ENCODE measurements at places on chromosomes 3 and 15.

GRCh38 chr3:66386011-66386924 is 114.6 kb downstream of the LRIG1 start:
- DNase-seq: no peak

- DNase-seq: no peak
Measured at GRCh38 chr3:116148881-116149851, 296.1 kb downstream of the LSAMP start.

DNA sequence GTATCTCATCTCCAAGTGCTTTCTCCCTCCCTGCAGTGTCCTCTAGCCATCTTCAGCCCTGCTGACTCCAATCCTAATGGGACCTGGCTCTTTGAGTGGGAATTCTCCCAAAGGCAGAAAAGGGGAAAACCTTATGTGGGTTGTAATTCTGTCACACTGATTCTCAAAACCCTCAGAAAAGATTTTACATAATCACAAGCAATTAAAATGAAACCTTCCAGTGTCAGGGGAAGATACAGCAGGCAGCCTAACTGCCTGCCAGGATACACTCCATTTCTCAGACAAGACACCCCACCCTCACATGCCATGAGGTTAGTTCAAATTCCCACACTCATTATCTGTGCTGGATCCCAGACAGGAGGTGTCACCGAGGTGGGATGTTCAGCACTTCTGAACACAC is 121.4 kb downstream of the RFTN1 start:
- DNase-seq: no peak

GRCh38 chr15:32828507-32829186 is 110.8 kb downstream of the GREM1 start:
- no peak for DNase-seq

DNA sequence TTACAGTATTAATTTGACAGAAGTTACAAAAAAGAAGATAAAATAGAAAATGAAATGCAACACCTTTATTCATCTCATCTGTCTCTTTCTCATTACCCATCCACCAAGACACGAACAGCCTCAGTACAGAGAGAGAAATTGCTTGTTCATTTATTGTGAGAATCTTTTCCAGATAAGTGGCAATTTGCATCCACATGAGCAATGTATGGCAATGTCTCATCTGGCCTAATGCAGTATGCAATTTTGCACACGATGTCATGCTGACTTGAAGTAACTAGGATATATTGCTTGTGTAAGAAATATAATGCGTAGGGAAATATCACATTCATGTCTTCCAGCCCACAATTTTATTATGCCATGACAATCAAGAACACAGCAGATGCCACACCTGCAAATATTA is 866.9 kb downstream of the ROBO1 start:
- DNase-seq: no peak

DNA sequence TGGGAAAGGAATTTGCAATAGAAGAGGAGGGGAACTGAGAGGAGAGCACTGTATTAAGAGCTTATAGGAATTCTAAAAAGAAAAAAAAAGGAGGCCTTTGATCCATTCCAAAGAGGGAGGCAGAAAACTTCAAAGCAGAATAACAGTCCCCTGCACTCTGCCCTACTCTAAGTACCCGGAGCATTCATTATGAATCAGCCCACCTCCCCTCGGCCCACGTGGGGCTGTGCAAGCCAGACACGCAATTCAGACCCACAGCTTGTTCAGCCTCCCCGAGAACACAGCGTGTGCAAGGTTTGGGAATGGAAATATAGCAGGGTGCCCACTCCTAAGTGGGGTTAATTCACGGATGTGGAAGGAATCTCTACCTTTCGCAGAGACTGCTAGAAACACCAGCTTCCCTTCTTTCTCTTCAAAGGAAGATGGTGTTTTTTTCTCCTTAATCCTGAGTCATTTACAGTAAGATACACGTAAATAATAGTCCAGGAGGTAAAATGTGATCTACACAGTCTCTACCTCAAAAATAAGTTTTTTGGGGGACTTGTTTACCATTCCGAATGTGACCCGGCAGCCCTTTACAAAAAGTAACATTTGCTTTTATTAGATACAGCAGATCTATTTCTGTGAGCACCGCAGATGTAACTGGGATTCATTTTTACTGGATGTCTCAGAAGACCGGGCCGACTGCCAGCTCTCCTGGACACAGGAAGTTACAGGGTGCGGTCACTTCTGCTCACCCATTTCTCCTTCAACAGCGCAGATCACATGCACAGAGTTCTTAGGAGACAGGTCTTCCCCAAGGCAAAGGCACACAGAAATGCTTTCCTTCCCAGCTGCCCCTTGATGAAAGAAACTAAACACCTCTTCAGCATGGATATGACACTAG is 768.5 kb upstream of the CFAP20DC start:
- no peak for DNase-seq

GRCh38 chr3:182242489-182242942 is 530.8 kb downstream of the SOX2 start:
- DNase-seq: no peak

- DNase-seq: no peak
Measured at GRCh38 chr3:126291061-126291460, 66.1 kb downstream of the KLF15 start.

GRCh38 chr3:117052395-117052794 is 342.8 kb downstream of the TUSC7 start:
- no peak for DNase-seq

- DNase-seq: no peak
Measured at GRCh38 chr15:95127356-95127755, 896.0 kb downstream of the MCTP2 start.

- no peak for DNase-seq
Measured at GRCh38 chr15:95131131-95131556, 899.8 kb downstream of the MCTP2 start.

DNA sequence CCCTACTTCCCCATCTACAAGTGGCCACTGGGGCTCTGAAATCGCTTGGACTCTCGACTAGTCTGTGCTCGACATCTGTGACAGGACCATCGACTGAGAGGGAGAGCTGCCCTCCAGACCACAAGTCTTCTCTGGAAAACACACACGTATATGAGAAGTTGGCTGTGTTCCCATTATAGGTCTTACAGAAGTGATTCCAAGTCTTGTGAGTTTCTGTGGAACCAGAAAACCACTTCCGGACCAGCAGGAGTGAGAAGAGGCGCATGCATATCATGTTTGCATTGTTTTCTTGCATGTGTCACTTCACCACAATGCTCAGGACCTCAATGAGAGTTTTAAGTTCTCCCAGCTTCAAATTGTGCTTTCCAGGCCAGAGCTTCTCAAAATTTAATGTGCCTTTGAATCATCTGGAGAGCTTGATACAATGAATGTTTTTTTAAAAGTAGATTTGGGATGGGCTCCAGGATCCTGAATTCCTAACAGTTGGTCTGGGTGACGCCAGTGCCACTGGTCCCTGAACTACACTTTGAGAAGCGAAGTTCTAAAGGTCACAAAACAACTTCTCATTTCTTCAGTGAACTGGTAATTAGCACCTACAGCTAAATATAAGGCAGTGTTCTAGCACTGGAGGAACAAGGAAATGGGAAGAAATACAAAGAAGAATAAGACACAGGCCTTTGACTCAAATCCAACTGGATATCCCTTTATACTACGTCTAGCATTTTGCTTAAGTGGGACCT is 15.7 kb downstream of the LIPC start:
- DNase-seq: no peak

- no peak for DNase-seq
Measured at GRCh38 chr3:53671192-53671960, 174.8 kb downstream of the CHDH start.

DNA sequence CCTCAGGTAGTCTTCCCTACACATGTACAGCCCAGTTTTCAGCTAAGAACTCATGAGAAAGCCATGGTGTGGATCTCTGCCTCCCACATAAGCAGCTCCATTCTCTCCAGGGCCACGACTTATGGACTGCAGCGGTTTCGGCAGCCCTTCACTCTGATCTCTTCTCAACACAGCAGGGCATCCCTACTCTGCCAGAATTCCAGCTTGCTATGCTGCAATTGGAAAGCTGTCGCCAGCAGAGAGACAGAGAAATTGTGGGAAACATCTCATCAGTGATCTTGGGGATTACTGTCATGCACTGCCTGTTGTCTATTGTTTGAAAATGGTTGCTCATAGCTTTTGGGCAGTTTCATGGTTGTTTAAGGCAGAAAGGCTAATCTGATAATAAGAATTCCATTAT is 11.9 kb upstream of the BLM start:
- no peak for DNase-seq

- no peak for DNase-seq
Measured at GRCh38 chr3:152574461-152575079, 260.4 kb upstream of the P2RY1 start.

- DNase-seq: no peak
Measured at GRCh38 chr15:72796210-72796514, 12.6 kb upstream of the ADPGK start.

DNA sequence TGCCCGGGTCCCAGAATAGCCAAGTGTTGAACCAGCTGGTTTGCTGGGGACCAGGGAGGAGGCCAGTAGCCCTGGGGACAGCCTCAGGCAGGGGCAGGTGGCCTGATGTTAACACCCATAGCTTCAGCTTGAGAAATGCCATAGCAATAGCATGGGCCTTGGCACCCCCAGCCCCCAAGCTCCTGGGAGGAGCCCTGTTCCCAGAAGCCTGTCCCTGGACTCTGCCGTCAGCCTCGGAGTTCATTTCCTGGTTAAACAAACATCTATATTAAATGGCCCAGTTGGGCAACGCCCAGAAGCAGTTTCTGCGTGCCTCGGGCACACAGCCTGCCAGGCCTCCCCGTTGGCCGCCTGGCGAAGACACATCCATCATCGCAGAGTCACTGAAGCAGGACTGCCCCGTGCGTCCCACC is 58.2 kb downstream of the FGD5 start:
- DNase-seq: no peak

- no peak for DNase-seq
Measured at GRCh38 chr15:92524161-92524560, 130.5 kb downstream of the ST8SIA2 start.

- DNase-seq: no peak
Measured at GRCh38 chr3:195451373-195452015, 8.7 kb upstream of the ACAP2 start.

All from T-helper 1 cell (primary cell).